ENCODE measurements at places on chromosomes 11 and 22. TPM values are rescaled to one million over a fixed set of nuclear protein-coding genes. Genes with fewer than 3 reads are reported as not detected.

- DNase-seq = no peak
- H3K4me3 ChIP-seq = no peak overlapping the region
- no peaks in the 10 kb centered on the region for H3K27me3 ChIP-seq
- no peak overlapping the region for H3K27ac ChIP-seq
Observed at GRCh38 chr11:18317551-18317950, 4.4 kb downstream of the HPS5 start.

DNA sequence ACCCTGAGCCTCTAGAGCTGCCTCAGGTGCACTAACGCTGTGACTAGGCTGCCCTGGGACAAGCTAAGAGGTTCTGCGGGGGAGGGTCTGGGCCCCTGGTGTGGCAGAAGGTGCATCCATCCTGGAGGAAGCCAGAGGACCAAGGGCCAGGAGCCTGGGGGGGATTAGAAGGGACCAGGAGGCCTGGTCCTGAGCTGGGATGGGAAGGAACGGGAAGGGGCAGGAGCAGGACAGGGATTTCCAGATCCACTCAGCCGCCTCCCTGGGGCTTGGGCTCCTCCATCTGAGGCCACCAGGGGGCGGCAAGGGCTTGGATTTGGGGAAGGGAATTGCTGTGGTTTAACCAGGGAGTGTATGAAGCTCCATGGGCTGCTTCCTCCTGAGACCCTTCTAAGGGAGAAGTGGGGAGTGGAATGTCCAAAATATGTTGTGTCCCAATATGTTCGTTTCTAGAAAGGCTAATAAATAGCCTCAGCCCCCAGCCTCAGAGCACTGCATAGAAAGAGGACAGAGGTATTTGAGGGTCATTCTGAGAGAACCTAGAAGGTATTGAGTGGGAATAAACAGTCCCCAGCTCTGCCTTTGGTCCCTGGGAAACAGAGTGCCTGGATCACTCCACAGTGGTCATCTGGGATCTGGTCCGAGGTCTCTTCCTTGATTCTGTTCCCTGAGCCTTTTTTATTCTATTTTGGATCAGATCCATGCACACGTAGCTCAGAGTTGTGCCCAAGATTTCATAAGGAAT, 17.4 kb upstream of the PRAME start:
- DNase-seq = peak; percentile 43
- H3K27ac ChIP-seq = no peak overlapping the region
- peaks cover 15% of the 10 kb centered on the region for H3K27me3 ChIP-seq
- no peaks in the 10 kb centered on the region for H3K4me1 ChIP-seq
- no peak overlapping the region for H3K4me3 ChIP-seq

GRCh38 chr22:49010070-49010863, 817.4 kb downstream of the BRD1 start:
- no peaks in the 10 kb centered on the region for H3K36me3 ChIP-seq
- no peak overlapping the region for H3K4me3 ChIP-seq
- H3K27ac ChIP-seq = no peak overlapping the region
- H3K27me3 ChIP-seq = no peaks in the 10 kb centered on the region
- no peaks in the 10 kb centered on the region for H3K4me1 ChIP-seq
- DNase-seq = no peak

GRCh38 chr11:126914941-126915340, 85.6 kb downstream of the KIRREL3 start:
- no peak for DNase-seq
- H3K27ac ChIP-seq = no peak overlapping the region
- H3K36me3 ChIP-seq = peaks cover 2% of the 10 kb centered on the region
- peaks cover 21% of the 10 kb centered on the region for H3K4me1 ChIP-seq
- H3K4me3 ChIP-seq = no peak overlapping the region

- peaks cover 24% of the 10 kb centered on the region for H3K27me3 ChIP-seq
- peaks cover 10% of the 10 kb centered on the region for H3K36me3 ChIP-seq
- DNase-seq = no peak
Observed at GRCh38 chr11:69460540-69461257, 20.8 kb upstream of the LINC01488 start.

DNA sequence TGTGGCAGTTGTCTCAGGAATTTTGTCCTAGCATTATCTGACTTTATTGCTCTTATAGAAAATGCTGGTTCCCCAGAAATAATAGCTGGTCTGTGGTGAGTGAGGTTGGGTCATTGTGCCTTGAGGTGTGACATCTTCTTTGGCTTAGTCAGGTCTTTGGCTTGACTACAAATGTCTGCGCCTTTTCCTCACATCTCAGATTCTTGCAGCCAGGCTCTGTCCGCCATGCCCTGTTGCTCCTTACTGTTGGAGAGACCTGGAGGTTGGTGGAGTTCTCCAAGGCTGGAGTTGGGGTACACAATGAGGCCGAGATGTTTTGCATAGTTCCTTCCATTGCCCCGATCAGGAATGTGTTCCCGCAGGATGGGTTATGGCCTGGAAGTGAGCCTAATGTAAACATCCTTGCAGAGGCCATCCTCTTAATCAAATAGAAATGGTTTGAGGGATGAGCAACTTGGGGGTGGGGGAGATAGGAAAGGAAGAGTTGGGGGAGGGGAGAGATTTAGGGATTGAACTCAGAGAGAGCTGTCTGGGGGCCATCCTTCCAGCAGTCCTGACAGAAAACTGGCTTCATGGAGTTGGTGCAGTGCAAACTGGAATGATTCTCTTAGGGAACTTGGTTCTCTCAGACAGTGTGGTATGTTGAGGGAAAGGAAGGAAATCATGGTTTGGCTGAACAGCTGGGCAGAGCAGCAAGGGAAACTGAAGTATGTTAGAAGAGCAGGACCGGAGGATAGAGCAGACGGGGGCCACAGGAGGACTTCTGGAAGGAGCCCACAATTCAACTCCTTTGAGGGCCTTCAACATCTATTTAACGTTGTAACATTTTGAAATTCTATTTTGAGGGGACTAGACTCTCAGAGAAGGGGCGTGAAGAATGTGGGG, 49.9 kb downstream of the ZBTB16 start:
- no peak overlapping the region for H3K27ac ChIP-seq
- H3K4me3 ChIP-seq = no peak overlapping the region
- no peaks in the 10 kb centered on the region for H3K36me3 ChIP-seq
- H3K4me1 ChIP-seq = peaks cover 22% of the 10 kb centered on the region
- no peak for DNase-seq

GRCh38 chr11:84836371-84836770, 790.8 kb downstream of the DLG2 start:
- no peaks in the 10 kb centered on the region for H3K36me3 ChIP-seq
- H3K27ac ChIP-seq = no peak overlapping the region
- no peaks in the 10 kb centered on the region for H3K4me1 ChIP-seq
- H3K27me3 ChIP-seq = no peaks in the 10 kb centered on the region
- no peak for DNase-seq
- H3K4me3 ChIP-seq = no peak overlapping the region

DNA sequence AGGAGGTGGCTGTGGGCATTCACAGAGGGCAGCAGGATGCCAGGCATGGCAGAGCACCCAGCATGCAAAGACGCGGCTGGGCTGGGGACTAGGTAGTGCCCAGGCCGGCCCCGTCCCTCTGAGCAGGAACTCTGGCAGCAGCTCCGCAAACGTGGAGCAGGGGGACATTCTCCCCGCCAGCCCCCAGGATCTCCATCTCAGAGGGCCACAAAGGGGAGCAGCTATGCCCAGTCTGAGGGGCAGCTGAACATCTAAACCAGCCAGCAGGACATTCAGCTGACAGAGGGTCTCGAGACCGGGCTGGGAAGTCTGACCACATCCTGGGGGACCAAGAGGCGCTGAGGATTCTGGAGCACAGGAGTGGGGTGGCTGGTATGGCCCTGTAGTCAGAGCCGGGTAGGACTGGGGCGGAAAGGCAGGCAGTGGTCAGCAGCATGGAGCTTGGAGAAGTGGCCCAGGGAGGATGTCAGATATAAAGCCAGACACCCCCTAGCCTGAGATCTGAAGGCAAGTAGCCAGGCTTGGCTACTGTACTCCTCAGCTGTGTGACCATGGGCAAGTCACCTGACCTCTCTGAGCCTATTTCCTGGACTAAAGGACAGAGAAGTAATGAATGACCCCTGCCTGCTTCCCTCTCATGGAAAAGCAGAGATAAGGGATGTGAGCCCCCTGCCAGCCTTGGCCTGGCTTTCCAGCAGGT, 10.2 kb downstream of the PMM1 start:
- no peaks in the 10 kb centered on the region for H3K27me3 ChIP-seq
- peaks cover 12% of the 10 kb centered on the region for H3K36me3 ChIP-seq
- H3K4me1 ChIP-seq = peaks cover 5% of the 10 kb centered on the region
- no peak overlapping the region for H3K27ac ChIP-seq
- no peak overlapping the region for H3K4me3 ChIP-seq

DNA sequence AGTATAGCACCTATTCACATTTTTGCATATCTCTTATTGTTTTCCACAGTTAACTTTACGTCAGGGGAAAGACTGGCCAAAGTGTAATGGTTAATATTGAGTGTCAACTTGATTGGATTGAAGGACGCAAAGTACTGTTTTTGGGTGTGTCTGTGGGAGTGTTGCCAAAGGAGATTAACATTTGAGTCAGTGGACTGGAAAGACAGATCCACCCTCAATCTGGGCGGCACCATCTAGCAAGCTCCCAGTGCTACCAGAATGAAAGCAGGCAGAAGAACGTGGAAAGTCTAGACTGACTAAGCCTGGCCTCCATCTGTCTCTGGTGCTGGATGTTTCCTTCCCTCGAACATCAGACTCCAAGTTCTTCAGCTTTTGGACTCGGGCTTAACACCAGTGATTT, 1900.7 kb upstream of the RAG2 start:
- peaks cover 2% of the 10 kb centered on the region for H3K36me3 ChIP-seq
- no peak overlapping the region for H3K4me3 ChIP-seq
- DNase-seq = no peak
- H3K27me3 ChIP-seq = no peaks in the 10 kb centered on the region

DNA sequence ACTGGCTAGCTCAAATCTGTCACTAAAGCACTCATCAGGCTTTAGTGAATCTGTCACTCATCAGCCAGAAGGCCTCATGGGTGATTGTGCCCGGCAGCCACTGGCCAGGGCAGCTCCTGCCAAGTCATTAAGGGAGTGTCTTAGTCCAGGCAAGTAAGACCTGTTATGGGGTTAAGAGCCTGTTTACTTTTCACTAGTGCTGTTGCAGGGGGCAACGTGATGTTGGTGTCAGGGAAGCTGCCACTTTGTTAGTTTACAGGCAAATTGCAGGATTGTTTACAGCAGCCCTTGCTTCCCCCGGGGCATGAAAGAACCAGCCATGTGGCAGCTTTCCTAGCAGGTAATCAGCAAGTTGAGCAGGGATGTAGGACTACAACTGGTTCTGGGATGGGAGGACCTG, 155.6 kb upstream of the NCAM1 start:
- no peak overlapping the region for H3K27ac ChIP-seq
- DNase-seq = no peak
- H3K27me3 ChIP-seq = peaks cover 2% of the 10 kb centered on the region
- no peaks in the 10 kb centered on the region for H3K36me3 ChIP-seq
- no peak overlapping the region for H3K4me3 ChIP-seq

GRCh38 chr11:112523031-112523430, 262.4 kb upstream of the PLET1 start:
- H3K27ac ChIP-seq = no peak overlapping the region
- no peak overlapping the region for H3K4me3 ChIP-seq
- H3K4me1 ChIP-seq = peaks cover 10% of the 10 kb centered on the region

Gene APOL6
- 42.0 TPM for total RNA-seq

Gene THRSP
- not detected for total RNA-seq

Gene ALDH3B1
- total RNA-seq = 0.16 TPM

Gene SLC37A2
- total RNA-seq = 1.0 TPM

Measured in activated T-cell treated with anti-CD3 and anti-CD28 coated beads, Interleukin-2, amount 50 U/mL, for 72 hours (primary cell).